ENCODE measurements at places on chromosomes 12 and 14.

- DNase-seq: no peak
These were observed 34.7 kb downstream of the CYP46A1 start for GRCh38 chr14:99718811-99719192.

DNA sequence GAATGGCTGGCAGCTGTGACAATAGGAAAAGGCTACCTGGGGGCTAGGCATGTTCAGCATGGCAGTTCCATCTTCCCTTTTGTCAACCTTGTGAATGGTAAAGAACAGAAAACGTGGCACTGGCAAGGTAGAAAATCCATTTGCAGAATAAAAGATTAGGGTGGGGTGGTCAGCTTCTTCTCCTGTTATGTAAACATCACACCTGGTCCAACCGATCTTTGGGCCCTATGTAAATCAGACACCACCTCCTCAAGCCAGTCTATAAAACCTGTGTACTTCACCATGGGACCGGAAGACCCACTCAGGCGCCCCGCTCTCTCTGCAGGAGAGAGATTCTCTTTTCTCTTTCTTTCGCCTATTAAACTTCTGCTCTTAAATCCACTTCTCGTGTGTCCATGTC, 19.6 kb upstream of the TMEM30B start:
- DNase-seq: no peak

DNA sequence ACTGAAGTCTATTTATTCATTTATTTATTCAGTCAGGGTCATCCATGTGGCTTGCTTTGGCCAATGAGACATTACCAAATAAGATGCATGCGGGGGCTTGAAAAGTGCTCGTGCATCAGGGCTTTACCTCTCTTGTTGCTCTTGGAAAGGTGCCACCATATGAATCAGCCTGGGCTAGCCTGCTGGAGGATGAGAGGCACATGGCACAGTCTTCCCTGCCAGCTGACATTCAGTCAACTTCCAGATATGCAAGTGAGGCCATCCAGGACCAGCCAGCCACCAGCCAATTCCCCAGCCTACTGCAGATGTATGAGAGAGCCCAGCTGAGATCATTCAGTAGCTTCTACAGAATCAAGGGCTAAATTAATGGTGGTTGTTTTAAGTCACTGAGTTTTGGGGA, 105.2 kb upstream of the RPH3A start:
- no peak for DNase-seq

DNA sequence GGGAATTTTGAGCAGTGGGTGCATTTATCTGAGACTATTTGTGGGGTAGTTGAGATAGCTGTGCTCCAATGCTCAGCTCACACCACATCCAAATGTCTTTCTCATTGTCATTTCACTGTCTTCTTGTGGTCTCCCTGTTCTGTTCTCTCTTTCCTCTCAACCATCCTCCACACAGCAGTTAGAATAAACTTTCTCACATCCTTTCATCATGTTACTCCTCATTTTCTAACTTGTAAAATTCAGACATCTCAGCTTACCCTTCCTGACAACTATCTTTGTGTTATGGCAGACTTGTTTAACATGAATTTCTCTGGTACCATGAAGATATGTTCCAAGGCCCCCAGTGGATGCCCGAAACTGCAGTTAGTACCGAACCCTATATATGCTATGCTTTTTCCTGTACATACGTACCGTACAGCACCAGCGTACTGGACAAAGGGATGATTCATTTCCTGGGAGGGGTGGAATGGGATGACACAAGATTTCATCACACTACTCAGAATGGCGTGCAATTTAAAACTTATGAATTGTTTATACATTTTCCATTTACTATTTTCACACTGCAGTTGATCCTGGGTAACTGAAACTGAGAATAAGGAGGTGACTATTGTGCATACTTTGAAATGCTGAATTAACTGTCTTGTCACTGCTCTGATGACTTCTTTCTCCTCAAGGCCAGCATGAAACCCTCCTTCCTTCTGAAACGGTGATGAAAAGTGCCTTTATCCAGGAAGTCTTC, 177.1 kb upstream of the SLC38A2 start:
- no peak for DNase-seq

- DNase-seq: no peak
These were observed 47.8 kb upstream of the MED13L start for GRCh38 chr12:116325336-116325664.

DNA sequence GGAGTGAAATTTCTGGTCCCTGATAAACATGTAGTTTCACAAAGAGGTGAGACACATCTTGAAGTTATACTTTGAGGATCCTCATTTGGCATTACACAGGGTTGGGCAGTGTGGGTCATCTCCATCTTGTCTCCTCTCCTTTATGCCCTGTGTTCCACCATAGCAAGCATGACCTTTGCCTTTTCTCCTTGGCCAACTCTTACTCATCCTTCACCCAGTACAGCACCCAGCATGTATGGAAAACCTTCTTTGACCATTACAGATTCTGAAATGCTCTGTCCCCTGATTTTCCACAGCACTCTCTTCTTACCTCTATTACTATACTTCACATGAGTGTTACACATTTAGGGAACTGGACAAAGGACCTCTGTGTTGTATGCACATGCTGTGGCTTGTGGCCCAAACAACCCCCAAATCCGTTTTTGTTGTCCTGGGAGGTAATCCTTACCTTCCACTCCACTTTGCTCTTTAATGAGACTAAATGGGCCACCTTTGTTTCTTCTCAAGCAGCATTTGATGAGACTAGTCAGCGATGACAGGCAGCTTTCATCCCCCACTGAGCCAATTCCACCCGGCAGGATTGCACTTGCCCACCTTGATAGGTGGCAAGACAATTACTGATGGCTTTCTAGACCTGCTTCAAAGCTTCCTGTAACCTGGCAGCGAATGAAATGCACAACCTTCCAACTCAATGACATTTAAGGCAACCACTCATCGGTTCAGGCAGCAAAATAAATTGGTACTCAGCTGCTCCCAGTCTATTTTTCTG, 163.5 kb downstream of the MON2 start:
- no peak for DNase-seq

- no peak for DNase-seq
These were observed 5.0 kb downstream of the ACACB start for GRCh38 chr12:109121346-109121880.

GRCh38 chr14:91219517-91220389, 24.8 kb downstream of the GPR68 start:
- DNase-seq: no peak

GRCh38 chr12:79327465-79327864, 363.3 kb downstream of the PAWR start:
- no peak for DNase-seq

DNA sequence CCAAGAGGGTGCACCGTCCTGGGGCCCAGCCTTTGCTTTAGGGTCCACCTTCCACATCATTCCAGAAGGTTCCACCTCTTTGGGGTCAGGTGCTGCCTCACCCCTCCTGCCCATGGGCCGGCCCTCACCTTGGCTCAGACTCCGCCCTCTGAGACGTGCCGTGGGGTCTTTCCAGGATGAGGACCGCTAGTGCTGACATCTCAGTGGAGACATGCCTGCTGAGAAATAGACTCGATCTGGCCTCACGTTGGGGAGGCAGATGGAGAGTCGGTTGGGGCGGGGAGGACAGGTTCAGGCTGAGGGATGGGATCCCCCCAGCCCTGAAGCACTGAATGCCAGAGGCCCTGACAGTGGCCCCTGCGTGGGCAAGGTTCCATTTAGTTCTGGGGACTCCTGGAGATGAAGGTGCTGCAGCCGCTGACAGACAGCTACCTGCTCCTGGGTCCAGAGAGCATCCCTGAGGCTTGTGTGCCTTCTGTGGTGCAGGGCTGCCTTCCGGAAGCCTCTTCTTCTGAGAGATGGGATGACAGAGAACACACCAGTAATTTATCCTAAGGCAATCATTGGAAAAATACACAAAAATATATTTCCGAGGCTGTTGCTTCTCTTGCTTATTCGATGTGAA, 185.3 kb downstream of the KIF26A start:
- DNase-seq: no peak

- no peak for DNase-seq
These were observed 140.7 kb upstream of the CCDC198 start for GRCh38 chr14:57634335-57634734.

GRCh38 chr14:93040982-93041381, 74.7 kb downstream of the ITPK1 start:
- DNase-seq: no peak

- no peak for DNase-seq
These were observed 1.7 kb downstream of the PAWR start for GRCh38 chr12:79689061-79689476.

GRCh38 chr12:25469368-25469767, 83.7 kb downstream of the LMNTD1 start:
- DNase-seq: no peak

GRCh38 chr12:92769124-92769901, 66.5 kb downstream of the PLEKHG7 start:
- DNase-seq: no peak

DNA sequence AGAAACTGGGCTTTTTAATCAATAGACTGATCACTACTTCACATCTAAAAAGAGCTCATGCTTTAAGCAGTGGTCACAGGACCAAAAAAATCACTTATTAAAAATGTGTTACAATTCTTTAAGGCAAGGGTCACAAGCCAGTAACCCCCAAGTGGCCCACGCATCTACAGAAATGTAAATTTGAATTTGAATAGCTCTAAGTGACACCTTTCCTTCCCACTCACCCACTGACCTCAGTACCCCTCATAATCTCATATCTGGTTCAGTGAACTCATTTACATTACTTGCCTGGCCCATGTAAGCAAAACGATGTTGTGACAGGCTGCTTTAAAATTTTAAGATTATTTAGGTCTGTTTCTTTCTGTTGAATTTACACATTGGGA, 27.4 kb downstream of the NELL2 start:
- DNase-seq: no peak

DNA sequence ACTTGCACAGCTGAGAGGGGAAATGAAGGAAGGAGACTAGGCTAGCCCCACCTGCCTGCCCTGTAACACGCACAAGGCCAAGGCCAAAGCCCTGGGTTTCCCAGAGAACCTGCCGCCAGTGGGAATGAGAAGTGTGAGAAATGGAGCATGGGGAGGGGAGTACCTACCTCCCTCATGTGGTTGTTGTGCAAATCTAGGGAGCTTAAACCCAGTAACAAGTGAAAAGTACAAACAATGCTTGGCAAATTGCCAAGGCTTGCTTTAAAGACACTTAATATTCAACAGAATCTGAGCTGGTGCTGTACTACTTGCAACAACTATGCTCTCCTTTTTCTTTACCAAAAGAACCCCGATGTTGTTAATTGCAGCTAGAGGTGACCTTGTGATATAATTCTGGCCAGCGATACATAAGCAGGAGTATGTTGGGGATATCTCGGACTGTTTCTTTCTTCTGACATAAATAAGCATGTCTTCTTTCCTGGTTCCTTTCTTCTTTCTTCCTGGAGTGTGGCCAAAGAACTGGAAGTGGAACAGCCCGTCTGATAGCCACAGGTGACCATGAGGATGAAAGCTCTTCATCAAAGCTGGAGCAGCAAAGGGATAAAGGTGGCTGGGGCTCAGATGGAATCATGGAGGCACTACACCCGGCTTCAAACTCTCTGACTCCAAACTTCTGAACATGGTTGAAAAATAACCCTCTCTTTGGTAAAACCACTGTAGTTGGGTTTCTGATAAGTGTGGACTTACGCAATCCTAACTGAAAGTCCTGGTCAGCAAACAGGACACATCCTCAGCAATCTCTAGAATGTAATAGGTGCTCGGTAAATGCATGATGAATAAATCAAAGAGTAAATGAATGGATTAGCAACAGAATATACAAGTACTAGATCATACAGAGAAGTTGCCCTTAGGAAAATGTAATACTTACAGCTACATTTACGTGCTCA, 207.9 kb downstream of the NUAK1 start:
- DNase-seq: no peak

- DNase-seq: no peak
These were observed 29.8 kb upstream of the AMN start for GRCh38 chr14:102892651-102893050.

- no peak for DNase-seq
These were observed 6.0 kb downstream of the KITLG start for GRCh38 chr12:88574278-88574677.

DNA sequence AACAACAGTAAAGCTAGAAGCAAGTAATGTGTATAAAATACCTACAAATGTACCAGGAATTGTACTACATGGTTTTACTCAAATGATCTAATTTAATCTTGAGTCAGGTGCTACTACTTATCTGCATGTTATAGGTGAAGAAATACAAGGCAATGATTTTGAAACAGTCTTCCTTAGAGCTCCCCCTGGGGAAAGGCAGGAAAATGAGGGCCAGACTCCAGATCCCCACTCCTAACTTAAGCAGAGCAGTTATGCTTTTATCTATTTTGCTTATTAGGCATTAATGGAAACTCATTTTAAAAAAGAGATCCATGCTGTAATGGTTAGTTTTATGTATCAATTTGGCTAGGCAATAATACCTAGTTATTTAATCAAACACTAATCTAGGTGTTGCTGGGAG, 109.3 kb upstream of the CPSF6 start:
- no peak for DNase-seq
